ENCODE measurements at places on chromosomes 6 and 20. TPM values are rescaled to one million over a fixed set of nuclear protein-coding genes. Genes with fewer than 3 reads are reported as not detected.

DNA sequence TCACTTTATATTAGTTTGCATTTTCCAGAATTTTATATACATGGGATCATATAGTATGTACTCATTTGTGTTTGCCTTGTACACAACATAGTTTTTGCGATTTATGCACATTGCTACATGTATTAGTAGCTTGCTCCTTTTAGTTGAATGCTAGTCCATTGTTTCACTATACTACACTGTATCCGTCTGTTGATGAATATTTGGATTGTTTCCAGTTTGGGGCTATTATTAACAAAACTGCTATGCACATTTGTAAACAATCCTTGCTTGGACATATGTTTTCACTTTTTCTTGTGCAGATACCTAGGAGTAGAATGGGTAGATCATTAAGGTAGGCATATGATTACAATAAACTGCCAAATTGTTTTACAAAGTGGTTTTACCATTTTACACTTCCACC lies 3.9 kb upstream of the LRRC1 start:
- no peak for DNase-seq

The TTBK1 gene
- total RNA-seq, result under 0.01 TPM

- no peak for DNase-seq
These were observed 25.4 kb downstream of the DIDO1 start for GRCh38 chr20:62900692-62901584.

- DNase-seq, result no peak
These were observed 258.4 kb downstream of the ARID1B start for GRCh38 chr6:157035546-157035945.

- no peak for DNase-seq
These were observed 695.5 kb upstream of the CHD6 start for GRCh38 chr20:42313704-42314103.

DNA sequence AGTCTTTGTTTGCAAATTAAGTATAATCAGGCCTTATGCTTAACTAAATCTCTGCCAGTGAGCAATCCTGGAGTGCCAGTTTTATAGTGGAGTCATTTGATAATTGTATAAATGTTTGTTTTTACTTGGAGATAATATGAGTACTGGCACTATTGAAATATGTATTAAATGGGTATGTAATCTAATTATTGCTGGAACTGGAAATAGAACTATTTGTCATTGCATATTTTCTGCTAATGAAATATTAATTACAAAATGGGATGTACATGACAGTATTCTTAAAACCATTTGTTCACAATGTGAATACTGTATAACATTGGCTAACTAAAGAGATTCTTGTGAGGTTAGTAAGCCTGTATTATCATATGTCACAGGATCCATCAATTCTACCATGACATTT lies 20.5 kb upstream of the LMBRD1 start:
- no peak for DNase-seq

GRCh38 chr20:18578581-18578980 lies 9.3 kb upstream of the DTD1 start:
- DNase-seq, result no peak

GRCh38 chr6:169035385-169036240 lies 218.0 kb downstream of the THBS2 start:
- no peak for DNase-seq

GRCh38 chr6:42404484-42404883 lies 47.2 kb downstream of the TRERF1 start:
- DNase-seq, result no peak

- DNase-seq, result no peak
These were observed 3.0 kb upstream of the KIF16B start for GRCh38 chr20:16576219-16576618.

- no peak for DNase-seq
These were observed 8.3 kb downstream of the GSS start for GRCh38 chr20:34947336-34947735.

GRCh38 chr6:25138233-25138933 lies 140.8 kb upstream of the CARMIL1 start:
- DNase-seq, result no peak

DNA sequence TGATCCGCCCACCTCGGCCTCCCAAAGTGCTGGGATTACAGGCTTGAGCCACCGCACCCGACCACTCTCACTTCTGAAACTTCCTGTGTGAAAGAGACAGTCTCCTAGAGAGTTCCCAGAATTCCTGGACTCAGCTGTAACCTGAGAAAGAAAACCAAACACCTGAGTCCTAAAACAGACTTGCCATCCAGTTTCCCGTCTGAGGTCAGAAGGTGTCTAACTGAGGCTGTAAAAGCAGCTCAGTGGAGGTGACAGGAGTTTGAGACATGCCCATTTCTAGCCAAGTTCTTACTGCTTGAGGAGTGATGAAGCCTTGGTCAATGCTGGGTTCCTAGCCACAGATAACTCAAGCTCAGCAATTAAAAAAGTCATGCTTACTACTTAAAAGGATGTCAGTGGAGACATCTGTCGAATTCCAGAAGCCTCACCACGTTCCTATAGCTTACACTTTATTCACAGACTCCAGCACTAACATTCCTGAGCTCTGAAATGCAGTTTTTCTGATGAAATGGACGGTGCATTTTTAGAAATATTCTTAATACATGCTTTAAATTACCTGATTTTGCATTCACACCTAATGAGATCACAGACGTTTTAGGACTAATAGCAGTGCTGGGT lies 6.1 kb downstream of the UQCC2 start:
- DNase-seq, result no peak

DNA sequence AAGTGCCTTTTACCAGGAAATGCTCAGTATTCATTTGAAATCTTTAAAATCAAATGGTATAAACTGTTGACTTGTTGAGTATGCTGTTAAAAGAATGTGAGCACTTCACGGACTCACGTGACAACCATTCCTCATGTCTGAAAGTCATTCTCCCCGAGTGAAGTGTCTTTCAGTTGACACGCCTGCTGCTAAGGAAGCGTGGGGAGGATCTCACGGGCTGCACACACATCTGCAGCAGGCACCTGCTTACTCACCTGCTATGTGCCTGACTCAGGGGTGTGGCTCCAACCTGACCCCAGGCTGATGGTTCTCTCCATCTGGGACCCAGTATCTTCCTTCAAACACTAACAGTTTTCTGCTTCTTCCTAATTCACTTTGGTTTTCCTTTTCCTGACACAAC lies 32.7 kb downstream of the WDR27 start:
- no peak for DNase-seq

- DNase-seq, result no peak
These were observed 284.7 kb upstream of the HSF2 start for GRCh38 chr6:122114717-122115116.

GRCh38 chr6:148658681-148659430 lies 88.0 kb upstream of the UST start:
- no peak for DNase-seq

The CYP24A1 gene
- total RNA-seq, result not detected

The SLC35B2 gene
- total RNA-seq, result 29.3 TPM

The ZNF334 gene
- 2.5 TPM for total RNA-seq

- DNase-seq, result no peak
These were observed 99.8 kb downstream of the TFAP2A start for GRCh38 chr6:10315034-10315433.

The LIN28B gene
- total RNA-seq, result not detected

DNA sequence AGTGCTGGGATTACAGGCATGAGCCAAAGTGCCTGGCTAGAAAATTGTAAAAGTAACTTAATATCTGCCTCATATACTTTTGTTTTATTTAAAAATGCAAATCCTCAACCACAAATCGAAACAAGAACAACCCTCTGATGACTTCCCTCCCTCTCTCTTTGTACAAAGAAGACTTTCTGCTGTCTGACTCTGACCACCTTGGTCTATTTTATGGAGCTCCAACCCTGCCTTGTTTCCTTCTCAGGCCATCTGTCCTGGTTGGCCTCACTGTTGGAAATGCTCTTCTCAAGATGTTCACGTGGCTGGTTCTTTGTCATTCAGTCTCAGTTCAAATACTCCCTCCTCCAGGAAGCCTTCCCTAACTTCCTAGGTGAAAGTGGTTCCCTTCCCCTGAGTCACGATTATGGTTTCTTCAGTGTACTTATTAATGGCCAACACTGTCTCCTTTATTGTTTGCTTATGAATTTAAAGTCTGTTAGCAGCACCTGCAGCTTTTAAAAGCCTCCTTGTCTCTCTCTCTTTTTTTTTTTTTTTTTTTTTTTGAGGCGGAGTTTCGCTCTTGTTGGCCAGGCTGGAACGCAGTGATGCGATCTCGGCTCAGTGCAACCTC lies 151.5 kb upstream of the SALL4 start:
- DNase-seq, result no peak

The SLC16A10 gene
- 0.83 TPM for total RNA-seq

GRCh38 chr20:57407541-57407956 lies 16.4 kb downstream of the RBM38 start:
- DNase-seq, result no peak

The TGM3 gene
- not detected for total RNA-seq

The OXT gene
- total RNA-seq, result not detected

The WFDC12 gene
- not detected for total RNA-seq

DNA sequence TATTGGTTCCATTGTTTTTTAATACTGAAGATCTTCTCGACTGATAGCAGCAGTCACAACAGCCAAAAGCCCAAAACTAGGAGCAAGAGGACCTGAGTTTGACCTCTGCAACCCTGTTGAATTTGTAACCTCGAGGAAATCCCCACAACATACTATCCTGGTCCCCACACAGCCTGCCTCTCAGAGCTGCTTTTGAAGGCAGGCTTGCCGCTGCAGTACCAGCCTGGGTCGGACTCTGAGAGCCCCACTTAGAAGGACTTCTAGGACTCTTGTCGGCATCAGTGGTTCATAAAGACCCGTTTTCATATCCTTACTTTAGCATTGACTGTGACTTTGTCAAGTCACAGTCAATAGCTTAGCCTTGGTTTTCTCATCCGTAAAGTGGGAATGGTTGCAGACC lies 49.3 kb downstream of the EBF4 start:
- peak; percentile 57 for DNase-seq

DNA sequence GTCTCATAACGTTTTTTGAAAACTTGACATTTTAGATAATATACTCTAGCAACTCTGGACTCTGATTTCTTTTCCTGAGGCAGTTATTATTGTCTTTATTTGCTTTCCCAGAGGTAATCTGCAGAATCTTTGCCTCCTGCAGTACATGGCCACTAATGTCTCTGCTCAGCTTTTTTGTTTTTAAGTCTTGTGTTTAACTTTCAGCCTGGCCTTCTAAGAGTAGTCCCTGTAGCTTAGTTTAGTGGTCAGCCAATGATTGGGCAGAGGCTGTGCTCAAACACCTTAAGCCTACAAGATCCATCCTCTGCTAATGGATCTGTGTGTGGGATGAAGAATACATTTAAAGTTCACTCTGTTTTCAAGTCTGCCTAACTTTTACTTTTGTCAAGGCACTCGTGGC lies 97.1 kb upstream of the SLC22A16 start:
- DNase-seq, result no peak
